Iris pigment epithelial cell (primary cell): ENCODE measurements at places on chromosomes 2 and 18.

GRCh38 chr2:226687641-226688253 lies 111.9 kb downstream of the IRS1 start:
- peak; percentile 68 for DNase-seq

DNA sequence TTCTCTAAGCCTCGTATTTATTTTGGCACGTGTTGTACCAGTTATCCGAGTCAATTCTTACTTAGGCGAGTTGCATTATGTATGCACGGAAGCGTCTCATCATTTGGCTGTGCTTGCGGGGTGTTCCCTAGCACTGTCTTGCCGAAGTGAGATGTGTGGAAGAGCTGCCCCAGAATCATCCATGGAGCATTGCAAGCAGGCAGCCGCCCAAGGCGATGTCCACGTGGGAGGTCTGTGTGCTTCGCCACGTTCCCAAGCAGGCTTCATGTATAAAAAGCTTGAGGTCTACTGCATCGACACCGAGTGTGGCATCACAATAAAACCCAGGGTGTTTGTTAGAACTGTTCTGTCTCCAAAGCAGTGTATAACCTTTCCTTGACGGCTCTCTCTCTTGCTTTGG lies 849.9 kb downstream of the DCDC2C start:
- no peak for DNase-seq

DNA sequence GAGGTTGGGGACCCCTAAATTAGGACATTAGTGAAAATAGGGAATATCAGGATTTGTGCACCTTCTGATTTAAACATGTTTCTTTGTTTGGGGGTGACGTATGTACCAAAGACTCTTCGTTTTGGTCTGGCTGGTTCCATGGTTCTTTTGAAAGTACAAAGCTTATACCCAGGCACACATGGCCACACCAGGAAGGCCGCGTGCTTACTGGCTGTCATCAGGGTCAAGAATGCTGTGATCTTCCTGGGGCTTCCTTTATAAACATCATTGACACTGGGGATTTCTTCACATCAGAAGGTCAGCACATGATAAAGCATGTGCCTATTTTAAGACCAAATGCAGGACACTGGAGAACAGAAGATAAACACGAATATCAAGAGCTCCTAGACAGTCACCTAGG lies 230.6 kb upstream of the ID2 start:
- DNase-seq = no peak

- DNase-seq = peak; percentile 81
These were observed 828.3 kb upstream of the PIK3C3 start for GRCh38 chr18:41126541-41127235.

DNA sequence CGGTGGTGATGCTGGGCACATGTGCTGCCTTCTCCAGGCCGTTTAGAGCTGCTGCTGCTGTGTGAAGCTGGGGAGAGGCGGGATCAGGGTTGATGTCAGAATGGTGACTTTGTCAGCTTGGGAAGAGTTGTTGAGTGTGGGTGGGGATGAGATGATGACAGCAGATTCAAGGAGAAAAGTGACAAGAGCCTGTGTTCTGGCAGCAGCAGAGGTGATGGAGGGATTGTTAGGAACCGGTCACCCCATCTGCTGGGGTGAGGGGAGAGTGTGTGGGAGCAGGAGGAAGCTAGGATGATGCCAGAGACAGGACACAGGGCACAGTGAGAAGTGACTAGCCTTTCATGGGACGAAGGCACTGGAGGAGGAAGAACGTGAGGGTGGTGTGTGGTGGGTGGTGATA lies 345.5 kb downstream of the RNF144A start:
- no peak for DNase-seq

GRCh38 chr2:190978389-190979053 lies 35.5 kb downstream of the STAT1 start:
- DNase-seq = peak; percentile 80

GRCh38 chr2:46174345-46175170 lies 122.6 kb upstream of the EPAS1 start:
- no peak for DNase-seq

DNA sequence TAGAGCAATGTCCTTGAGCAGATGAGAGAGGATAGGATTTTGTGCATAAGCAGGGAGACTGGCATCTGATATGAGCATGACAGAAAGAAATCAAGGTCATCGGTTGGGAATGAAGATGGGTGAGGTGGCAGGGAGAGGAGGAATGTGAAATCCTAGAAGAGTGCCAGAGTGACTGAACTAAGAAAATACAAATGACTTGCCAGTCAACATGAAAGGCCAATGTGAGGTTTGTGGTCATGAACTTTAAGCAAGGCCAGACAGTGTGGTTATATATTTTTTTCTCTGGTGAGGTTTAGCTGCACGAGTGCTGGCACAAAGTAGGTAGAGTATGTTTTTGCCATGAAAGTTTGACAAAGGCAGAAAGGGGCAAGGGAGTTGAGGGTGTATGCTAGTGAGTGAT lies 21.2 kb downstream of the QPCT start:
- DNase-seq = no peak

GRCh38 chr2:187577310-187577709 lies 23.1 kb upstream of the TFPI start:
- no peak for DNase-seq

GRCh38 chr2:184067502-184067901 lies 530.8 kb upstream of the ZNF804A start:
- DNase-seq = no peak

DNA sequence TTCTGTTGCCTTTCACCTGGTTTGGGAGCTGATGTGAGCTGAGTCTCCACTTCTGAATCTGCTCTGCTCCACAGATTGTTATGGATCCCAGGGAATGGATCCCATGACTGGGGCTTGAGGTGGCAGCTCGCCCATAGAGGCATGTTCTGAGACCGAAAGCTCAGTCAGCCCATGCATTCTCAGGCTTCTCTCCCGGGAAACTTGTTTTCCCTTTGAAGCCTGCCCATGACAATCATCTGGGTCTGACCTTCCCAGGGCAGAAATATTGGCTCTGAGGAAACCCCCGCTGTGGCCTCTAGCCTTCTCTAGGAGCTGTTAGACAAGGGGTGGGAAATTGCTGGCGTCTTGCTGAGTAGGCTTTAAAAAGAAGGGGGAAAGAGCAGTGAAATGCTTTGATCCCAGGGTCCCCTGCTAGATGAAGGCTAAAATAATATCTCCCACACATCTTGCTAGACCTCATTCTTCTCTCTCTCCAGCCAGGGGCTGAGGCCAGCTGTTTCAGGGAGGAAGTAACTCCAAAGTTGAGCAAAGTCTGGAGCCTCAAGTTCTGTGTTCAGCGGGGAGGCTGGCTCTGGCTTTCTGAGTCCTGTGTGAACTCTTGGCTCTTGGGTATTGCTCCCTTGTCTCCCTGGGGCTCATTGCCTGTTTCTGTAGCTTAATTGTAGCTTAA lies 2.0 kb downstream of the VAMP8 start:
- DNase-seq = no peak

DNA sequence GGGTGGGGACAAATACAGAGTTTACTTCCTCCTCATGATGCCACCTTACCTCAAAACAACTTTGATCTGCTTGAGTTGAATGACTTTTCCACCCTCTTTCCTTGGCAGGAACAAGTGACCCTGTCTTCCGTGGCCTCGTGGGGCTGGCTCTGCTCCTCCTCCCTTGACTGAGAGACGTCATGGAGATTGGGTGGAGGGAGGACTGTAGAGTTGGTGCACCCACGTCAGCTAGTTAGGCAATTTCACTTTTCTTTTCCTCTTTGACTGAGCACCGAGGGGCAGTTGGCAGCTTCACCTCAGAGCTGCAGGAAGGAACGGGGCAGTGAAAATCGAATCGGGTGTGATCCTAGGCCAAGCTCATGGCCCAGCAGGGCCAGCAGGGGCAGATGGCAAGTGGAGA lies at the start of gene SP140:
Gene SP140 (plus strand): TSS at position 251 of the 400 bp plus-strand sequence. CDS start 109 bp downstream, at position 360.
- no peak for DNase-seq

DNA sequence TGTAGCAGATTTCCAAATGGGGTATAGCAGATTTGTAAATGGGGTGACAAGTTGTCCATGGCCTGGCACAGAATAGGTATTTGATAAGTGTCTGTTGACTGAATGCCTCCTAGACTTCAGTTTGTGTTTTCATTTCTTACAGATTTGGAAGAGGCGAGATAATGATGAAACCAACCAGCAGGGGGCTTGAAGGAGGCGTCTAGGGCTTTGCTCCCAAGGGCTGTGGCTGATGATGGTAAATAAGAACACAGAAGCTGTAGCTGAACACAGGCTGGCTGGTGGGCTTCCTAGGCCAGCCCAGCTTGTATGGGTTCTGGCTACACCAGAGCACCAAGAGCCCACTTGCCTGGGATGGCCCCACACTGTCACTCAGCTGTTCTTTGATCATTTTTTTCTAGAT lies 19.4 kb downstream of the SFTPB start:
- DNase-seq = peak; percentile 75

GRCh38 chr2:226721541-226721940 lies 78.1 kb downstream of the IRS1 start:
- DNase-seq = peak; percentile 50
